ENCODE measurements at places on chromosomes 7 and 10.

- DNase-seq = no peak
Observed at GRCh38 chr10:63883861-63884260, 362.7 kb downstream of the REEP3 start.

DNA sequence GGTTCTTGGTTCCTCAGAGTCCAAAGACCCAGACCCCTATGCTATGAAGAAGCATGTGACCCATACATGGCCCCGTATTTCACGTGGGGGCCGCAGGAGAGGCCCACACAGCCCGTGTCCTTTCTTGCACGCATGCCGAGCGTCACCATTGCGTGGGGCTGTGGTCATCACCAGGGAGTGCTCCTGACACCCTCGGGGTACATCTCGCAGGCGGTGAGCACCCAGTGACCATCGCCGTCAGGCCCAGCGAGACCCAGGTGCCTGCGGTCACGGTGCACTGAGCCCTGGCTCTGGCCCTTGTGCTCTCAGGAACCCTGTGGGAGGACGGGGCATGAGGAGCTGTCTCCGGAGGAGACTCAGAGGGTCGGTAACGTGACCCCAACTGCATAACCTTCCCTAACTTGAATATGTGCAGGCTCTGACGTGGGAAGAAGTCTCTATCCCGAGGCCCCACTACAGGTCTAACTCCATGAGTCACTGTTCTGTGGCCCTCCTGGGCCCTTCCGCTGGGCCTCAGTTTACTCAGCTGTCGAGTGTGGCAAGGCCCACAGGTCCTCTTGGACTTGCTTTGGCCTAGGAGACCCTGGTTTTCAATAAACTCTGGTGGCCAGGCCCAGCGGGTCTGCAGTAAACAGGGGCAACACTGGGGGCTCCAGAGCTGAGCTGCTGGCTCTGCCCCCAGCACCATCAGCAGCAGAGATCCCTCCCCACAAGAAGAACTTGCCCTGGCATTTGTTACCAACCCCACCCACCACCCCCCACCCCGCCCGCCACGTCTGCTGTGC is 503.9 kb downstream of the PTPRN2 start:
- no peak for DNase-seq

- DNase-seq = no peak
Observed at GRCh38 chr10:88288320-88289059, 294.6 kb downstream of the RNLS start.

GRCh38 chr7:33750177-33750576 is 155.2 kb upstream of the BMPER start:
- DNase-seq = no peak

- no peak for DNase-seq
Observed at GRCh38 chr7:141776374-141776773, at the start of gene TAS2R4. TAS2R4 (plus strand) TSS chr7:141776674; CDS start chr7:141778489, 1,815 bp downstream.

DNA sequence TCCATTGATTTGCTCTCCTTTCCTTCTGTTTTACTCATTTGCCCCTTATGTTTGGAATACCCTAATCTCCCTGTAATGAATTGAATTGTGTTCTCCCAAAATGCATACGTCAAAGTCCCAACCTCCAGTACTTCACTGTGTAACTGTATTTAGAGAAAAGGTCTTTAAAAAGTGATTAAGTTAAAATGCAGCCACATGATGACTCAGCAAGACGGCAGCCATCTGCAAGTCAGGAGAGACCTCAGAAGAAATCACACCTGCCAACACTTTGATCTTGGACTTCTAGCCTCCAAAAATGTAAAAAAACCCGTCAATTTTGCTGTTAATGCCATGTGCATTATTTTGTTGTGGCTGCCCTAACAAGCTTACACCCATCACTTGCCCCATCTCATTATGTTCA is 85.3 kb upstream of the PCLO start:
- no peak for DNase-seq

DNA sequence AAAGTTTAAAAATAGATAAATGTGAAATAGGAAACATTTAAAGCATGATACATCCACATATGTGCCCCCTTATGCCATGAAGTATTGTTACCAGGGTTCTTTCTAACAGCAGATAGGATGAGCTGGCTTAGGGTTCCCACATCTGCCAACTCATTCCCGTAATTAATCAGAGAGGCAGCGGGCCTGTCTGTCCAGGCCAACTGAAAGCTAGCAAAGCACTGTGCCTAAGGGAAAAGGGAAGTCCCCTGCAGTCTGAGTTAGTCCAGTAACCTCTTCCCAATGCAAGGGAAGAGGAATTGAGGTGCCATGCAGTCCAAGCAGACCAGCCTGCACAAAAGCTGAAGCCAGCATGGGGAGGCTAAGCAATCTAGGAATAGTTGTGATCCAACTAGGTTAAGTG is 18.3 kb upstream of the ZC3HAV1L start:
- no peak for DNase-seq

DNA sequence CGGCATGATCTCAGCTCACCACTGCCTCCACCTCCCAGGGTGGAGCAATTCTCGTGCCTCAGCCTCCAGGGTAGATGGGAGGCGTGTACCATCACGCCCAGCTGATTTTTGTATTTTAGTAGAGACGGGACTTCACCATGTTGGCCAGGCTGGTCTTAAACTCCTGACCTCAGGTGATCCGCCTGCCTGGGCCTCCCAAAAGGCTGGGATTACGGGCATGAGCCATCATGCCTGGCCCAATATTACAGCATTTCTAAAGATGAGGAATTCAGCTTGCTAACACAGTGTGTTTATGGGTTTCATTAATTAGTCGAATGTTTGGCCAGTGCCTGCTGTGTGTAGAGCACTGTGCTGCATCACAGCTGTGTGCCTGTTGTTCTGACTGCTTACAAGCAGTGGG is 3.7 kb downstream of the WDR37 start:
- DNase-seq = no peak

- no peak for DNase-seq
Observed at GRCh38 chr10:113600569-113600968, 47.7 kb downstream of the HABP2 start.

DNA sequence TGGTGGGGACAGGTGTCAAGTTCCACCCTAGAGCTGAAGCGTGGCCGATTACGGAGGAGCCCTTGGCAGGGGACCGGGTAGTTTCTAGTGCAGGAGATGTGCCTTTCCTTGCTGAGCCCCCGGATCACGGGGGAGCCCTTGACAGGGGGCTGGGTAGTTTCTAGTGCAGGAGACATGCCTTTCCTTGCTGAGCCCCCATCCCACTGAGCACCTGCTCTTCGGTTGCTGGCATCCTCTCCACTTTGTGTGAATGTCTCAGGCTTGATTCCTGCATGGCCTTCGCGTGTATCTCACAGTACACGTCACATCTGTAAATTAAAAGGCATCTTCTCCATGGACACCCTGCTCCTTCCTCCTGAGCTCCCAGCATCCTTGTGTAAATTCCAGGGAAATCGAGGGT is 263.5 kb downstream of the ADARB2 start:
- no peak for DNase-seq

DNA sequence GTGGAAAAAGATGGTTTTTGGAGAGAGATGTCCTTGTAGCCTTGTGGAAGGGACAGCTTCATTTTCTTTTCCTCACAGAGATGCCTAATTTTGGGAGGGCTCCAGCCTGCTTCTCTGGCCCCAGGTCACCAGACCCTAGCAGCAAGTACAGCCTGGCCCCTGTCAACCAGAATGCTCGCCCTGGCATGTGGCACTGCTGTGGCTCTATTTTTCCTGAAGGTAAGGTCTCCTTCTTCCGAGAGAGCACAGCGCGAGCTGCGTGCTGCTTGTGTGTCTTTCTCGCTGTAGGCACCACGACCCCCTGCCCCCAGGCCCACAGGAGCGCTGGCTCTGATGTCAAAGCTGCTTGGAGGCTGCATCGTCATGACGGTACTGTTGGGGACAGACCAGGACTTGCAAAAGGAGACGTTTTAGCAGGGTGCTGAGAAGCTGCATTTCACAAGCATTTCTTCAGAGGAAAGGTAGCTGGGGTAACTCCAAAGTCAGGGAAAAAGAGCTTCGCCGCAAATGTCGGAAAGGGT is 58.7 kb downstream of the CLEC2L start:
- no peak for DNase-seq

DNA sequence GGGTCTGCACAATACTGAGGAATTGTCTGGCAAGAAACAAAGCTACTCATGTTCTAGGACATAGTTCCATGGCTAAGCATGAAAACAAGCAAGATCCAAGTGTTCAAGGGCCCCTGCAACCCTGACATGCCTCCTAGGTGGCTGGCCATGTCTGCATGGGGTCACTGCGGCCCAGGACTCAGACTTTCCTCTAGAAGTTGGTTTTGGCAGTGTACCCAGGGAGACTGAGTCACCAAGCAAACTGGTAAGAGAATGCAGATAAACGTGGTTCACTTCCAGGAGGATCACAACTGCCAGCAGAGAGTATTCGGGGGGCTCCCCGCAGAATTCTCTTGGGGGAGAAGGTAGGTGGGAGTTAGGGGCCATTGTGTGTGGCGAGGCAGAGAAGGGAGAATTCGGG is 7.4 kb upstream of the PFKFB3 start:
- no peak for DNase-seq

DNA sequence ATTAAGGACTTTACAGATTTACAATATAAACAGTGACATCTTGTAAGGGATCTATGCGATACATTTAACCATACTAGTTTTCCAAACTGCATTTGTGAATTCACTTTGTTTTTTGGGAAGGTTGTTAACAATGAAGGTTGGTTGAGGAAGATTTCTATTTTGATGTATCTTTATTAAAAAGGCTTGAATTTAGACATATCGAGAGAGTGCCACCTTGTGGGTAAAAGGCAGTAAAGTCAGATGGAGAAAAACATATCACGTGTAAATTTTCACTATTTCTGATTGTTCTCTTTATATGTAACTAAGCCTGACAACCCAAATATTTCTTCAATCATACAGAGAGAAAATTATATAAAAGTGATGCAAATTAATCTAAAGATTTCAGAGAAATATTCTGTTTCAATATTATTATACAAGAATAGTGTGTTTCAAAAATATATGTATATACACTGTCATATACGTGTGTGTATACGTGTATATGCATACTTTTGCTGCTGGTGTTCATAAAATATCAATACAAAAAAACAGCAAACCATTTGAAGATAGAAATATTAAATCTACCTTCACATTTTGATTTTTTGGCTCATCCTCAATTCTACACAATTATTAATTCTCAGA is 988.6 kb downstream of the SORCS1 start:
- no peak for DNase-seq

GRCh38 chr7:134355927-134356326 is 39.2 kb upstream of the SLC35B4 start:
- no peak for DNase-seq

GRCh38 chr10:27820637-27821036 is 75.0 kb upstream of the MKX start:
- DNase-seq = no peak

GRCh38 chr7:46123-46829 is 146.1 kb upstream of the FAM20C start:
- no peak for DNase-seq

GRCh38 chr7:28425496-28425895 is 13.2 kb downstream of the CREB5 start:
- DNase-seq = no peak

DNA sequence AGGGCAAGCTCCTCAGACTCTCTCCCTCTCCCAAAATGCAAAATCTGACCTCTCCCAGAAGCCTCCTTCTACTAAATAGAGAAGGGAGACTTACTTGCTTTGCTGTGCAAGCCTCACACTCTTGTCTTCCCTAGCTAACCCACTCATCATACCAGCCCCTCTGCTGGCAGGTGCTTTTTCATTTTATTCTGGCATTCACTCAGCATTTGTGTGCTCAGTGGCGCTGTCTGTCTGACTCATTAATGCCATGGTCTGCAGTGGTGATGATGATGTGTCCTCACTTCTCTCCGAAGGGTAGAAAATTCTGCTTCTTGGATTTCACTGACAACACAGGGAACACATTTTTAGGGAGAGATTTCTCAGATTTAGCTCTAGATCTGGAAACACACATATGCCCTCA is 22.0 kb upstream of the BTRC start:
- DNase-seq = no peak

- no peak for DNase-seq
Observed at GRCh38 chr10:69279110-69279509, 814 bp downstream of the HK1 start.

- DNase-seq = no peak
Observed at GRCh38 chr10:12337453-12338372, 11.6 kb upstream of the CAMK1D start.

GRCh38 chr7:132257253-132257652 is 319.0 kb downstream of the PLXNA4 start:
- DNase-seq = no peak

- DNase-seq = no peak
Observed at GRCh38 chr10:32692174-32692573, 246.2 kb downstream of the CCDC7 start.

DNA sequence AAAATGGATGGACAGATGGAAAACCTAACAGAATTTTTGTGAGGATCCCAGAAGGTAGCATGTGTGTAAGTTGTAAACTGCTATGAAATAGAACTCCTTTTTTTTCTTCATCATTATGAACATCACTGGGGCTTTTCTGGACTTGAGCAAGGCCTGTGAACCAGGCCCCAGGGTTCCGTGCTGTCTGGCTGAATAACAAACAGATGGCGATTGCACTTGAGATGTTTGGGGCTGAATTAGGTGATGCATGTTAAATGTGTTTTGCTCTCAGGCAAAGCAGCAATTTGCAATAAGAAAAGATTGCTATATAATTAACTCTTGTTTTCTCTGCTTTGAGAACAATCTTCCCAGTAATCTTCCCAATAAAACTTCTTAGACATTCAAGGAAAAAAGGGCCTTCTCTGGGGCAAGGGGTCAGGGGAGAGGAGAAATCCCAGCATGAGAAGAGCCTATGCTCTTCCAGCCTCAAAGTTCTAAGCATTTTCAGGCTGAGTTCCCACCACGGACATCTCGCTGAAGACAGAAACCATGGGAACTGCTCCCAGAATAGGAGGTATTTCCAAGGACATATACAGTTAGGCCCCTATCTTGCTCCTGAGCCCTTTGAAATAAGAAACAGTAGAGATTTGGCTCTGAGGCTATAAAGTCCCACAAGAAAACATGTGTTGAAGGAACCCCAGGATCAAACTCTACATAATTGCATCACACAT is 98.7 kb downstream of the ITIH5 start:
- DNase-seq = no peak

DNA sequence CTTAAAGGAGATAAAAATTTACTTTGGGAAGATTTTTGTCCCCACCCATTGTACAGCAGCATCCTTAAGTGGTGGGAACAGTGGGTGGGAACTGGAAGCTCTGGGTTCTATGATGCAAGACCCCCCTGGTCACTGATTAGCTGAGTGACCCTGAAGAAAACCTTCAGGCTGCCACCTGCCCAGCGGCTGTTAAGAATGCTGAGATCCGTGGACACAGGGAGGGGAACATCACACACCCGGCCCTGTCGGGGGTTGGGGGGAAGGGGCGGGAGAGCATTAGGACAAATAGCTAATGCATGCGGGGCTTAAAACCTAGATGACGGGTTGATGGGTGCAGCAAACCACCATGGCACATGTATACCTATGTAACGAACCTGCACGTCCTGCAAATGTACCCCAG is 14.5 kb downstream of the CARD11 start:
- no peak for DNase-seq

- no peak for DNase-seq
Observed at GRCh38 chr7:34357068-34357467, 300.9 kb upstream of the NPSR1 start.
